ENCODE measurements at places on chromosomes 2 and 18. TPM values are rescaled to one million over a fixed set of nuclear protein-coding genes. Genes with fewer than 3 reads are reported as not detected.

Gene SERPINB4
- total RNA-seq = not detected

Gene VRK2
- total RNA-seq = 15.1 TPM

Gene HTR2B
- not detected for total RNA-seq

Gene HOXD12
- total RNA-seq = not detected

Gene PLB1
- 21.6 TPM for total RNA-seq

Gene MRPL53
- 18.2 TPM for total RNA-seq

DNA sequence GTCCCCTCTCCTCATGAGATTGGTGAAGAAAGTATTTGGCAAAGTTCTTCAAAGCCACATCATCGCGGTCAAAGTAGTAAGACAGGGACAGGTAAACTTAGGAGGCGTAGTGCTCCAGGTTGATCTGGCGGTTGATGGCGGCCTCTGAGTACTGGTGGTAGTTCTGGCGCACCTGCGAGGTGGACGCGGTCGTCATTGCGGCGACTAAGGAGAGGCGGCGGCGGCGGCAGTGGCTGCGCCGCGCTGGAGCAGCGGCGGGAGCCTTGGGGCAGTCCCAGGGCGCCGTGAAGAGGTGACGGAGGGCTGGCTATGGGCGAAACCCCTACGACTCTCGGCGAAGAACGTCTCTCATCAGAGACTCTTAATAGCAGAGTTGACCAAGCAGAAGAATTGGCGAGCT, 107.2 kb upstream of the UBE2E3 start:
- no peaks in the 10 kb centered on the region for H3K4me1 ChIP-seq
- no peaks in the 10 kb centered on the region for H3K27me3 ChIP-seq
- no peak overlapping the region for H3K27ac ChIP-seq
- H3K4me3 ChIP-seq = no peak overlapping the region
- DNase-seq = no peak

- no peak overlapping the region for H3K4me3 ChIP-seq
- H3K27me3 ChIP-seq = no peaks in the 10 kb centered on the region
- H3K4me1 ChIP-seq = peaks cover 30% of the 10 kb centered on the region
- peak overlapping the region; percentile 38 for H3K27ac ChIP-seq
Measured at GRCh38 chr2:109663721-109664120, 49.6 kb downstream of the SOWAHC start.

DNA sequence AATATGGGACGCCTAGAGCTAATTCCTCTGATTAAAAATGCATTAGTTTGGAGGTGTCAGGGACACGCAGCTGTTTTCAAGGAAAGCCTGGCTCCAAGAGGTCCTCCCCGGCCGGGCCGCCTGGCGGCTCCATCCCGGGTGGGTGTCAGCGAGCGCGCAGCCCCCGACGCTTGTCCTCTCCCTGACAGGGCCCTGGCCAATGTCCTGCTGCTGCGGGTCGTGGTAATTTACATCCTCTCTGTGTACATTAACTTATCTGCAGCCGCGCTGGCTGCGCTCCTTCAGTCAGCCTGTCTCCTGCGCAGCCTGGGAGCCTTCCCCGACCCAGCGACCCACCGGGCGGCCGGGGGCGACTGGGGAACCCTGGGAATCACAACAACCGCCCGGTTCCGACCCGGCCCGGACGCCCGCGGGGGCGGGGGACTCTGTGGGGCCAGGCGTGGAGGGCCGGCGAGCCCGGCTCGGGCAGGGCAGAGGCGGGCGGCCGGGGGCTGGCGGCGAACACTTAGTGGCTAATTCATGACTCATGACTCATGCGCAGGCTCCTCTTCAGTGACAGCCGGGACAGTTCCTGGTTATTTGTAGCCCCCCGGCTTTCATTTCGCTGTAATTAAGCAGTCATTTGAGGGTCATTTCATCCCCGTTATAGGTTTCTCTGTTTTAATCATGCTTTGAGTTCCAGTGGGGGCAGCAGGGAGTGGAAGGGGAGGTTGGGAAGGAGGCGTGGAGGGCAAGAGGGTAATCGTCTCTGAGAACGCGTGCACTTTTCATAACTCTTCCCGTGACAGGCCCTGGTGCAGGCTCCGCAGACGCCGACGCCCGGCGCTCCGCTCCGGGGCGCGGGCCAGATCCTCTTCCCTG, 141.9 kb upstream of the CTAGE1 start:
- H3K4me3 ChIP-seq = peak overlapping the region; percentile 61
- H3K27me3 ChIP-seq = peaks cover 40% of the 10 kb centered on the region
- peak; percentile 76 for DNase-seq
- peak overlapping the region; percentile 72 for H3K27ac ChIP-seq
- H3K4me1 ChIP-seq = peaks cover 21% of the 10 kb centered on the region

DNA sequence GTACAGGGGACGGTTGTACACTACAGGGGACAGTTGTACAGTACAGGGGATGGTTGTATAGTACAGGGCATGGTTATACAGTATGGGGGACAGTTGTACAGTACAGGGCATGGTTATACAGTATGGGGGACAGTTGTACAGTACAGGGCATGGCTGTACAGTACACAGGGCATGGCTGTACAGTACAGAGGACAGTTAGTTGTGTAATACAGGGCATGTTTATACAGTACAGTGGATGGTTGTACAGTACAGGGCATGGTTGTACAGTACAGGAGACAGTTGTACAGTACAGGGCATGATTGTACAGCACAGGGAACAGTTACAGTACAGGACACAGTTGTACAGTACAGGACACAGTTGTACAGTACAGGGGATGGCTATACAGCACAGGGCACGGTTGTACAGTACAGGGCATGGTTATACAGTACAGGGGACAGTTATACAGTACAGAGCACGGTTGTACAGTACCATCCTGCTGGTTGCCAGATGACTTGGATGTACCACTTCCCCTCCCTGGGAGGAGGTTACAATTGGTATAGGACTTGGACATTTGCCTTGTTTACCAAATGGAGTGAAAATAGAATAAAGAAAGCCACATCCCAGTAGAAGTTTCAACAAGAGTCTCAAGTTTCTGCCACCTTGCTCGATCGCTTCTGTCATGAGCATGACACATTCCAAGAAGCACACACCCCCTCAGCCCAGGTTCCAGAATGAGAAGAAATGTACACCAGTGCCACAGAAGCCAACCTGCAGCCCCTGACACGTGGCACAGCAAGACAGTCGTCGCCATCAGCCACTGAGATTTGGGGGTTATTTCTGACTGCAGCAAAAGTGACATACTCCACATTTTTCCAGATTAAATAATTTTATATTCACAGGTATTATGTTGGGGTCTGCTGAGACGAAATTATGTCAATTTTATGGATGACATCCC, 16.0 kb downstream of the CYRIA start:
- H3K4me3 ChIP-seq = peak overlapping the region; percentile 25
- H3K4me1 ChIP-seq = peaks cover 40% of the 10 kb centered on the region
- H3K27me3 ChIP-seq = no peaks in the 10 kb centered on the region
- H3K27ac ChIP-seq = peak overlapping the region; percentile 10
- H3K36me3 ChIP-seq = no peaks in the 10 kb centered on the region
- DNase-seq = no peak

DNA sequence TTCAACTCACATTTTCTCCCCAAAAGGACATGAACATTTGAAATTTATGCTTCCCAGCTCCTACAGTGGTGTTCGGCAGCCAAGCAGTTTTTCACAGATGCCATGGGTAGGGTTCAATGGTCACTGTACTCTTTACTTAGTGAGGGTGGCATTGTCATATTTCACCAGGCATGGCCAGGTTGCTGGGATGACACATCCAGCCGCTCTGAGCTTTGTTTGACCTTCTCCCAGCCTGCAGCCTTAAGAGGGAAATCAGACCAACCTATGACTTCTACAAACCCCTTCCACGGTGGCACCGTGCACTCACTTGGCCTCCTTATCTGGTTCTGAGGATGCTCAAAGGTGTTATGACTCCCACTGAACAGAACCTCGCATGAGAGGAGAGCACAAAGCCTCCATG, 108.4 kb upstream of the SH3BP4 start:
- H3K4me1 ChIP-seq = peaks cover 24% of the 10 kb centered on the region
- H3K36me3 ChIP-seq = no peaks in the 10 kb centered on the region
- DNase-seq = no peak
- no peaks in the 10 kb centered on the region for H3K27me3 ChIP-seq
- no peak overlapping the region for H3K4me3 ChIP-seq

DNA sequence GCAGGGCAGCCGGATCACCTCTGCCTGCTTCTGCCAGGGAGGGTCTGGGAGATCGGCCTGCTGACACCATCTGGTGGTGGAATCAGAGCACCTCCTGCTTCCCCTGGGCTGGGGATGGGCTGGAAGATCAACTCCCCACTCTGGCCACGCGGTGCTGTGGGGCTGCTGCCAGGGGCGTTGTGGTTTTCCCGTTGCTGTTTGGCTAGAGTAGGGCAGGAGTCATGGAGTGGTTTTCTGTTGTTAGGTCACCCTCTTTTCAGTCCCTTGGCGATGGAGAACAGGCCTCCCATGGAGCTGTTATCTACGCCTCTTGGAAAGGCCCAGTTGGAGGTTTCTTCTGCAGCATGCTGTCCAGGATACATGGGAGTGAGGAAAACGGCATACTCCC, 15.2 kb downstream of the BCL2L11 start:
- H3K36me3 ChIP-seq = peaks cover 3% of the 10 kb centered on the region
- DNase-seq = peak; percentile 68

GRCh38 chr2:24708537-24709152, 84.5 kb downstream of the PTRHD1 start:
- no peak overlapping the region for H3K4me3 ChIP-seq
- peaks cover 53% of the 10 kb centered on the region for H3K36me3 ChIP-seq
- no peaks in the 10 kb centered on the region for H3K27me3 ChIP-seq
- no peak for DNase-seq
- H3K27ac ChIP-seq = no peak overlapping the region

DNA sequence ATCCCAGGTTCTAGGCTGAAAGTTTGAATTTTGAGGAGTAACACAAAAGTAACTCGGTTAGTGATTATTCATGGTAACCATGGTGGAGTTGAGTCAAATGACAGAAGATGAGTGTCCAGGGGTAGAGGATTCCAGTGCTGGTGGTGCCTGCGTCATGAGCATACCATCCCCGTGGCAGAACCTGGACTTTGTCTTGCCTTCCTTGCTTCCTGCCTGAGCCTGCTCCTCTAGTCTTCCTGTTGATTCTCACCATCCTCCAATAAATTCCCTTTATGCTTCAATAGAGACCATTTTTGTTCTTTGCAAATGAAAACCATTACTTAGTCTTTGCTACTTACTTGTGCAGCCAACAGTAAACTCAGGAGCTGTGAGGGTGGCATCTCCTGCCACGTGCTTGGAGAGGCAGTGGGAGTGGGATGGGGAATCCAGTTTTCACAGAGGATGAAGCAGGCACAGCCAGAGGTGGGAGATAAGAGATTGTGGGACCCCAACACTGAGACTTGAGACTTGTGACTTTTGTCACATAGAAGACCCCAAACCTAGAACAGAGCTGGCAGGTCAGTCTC, 4.1 kb upstream of the YES1 start:
- DNase-seq = no peak
- H3K4me3 ChIP-seq = no peak overlapping the region
- peaks cover 9% of the 10 kb centered on the region for H3K4me1 ChIP-seq
- no peak overlapping the region for H3K27ac ChIP-seq
- no peaks in the 10 kb centered on the region for H3K27me3 ChIP-seq

All from suprapubic skin (tissue), 4 donors.